ENCODE measurements at places on chromosomes 3 and 15. TPM values are rescaled to one million over a fixed set of nuclear protein-coding genes. Genes with fewer than 3 reads are reported as not detected.

FBXO22 gene
- polyA plus RNA-seq: 5.4 TPM

EOGT gene
- 21.5 TPM for polyA plus RNA-seq

REC114 gene
- not detected for polyA plus RNA-seq

CHL1 gene
- polyA plus RNA-seq: 3.4 TPM

UBAP1L gene
- polyA plus RNA-seq: 5.7 TPM

FBXW12 gene
- 0.07 TPM for polyA plus RNA-seq

PIERCE2 gene
- 6.5 TPM for polyA plus RNA-seq

CXCR6 gene
- polyA plus RNA-seq: 0.57 TPM

CMSS1 gene
- polyA plus RNA-seq: 75.6 TPM

DNA sequence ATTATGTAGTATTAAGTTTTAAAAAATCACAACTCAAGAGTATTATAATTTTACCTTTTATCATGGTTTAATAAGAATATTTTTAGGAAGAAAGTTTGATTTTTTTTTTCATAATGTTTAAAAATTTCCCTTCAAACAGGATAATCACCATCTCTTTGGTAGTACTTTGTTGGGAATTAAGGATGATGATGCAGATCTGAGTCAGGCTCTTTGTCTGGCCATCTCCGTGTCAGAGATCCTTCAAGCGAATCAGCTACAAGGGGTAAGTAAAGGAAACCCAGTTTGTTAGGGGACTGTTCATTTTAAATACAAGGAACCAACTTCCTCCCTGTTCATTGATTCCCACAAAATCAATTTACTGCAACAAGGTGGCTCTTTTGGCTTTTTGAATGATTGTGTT lies 36.8 kb upstream of the NIT2 start:
- H3K27ac ChIP-seq: no peak overlapping the region
- no peak for DNase-seq
- no peak overlapping the region for H3K4me3 ChIP-seq

DNA sequence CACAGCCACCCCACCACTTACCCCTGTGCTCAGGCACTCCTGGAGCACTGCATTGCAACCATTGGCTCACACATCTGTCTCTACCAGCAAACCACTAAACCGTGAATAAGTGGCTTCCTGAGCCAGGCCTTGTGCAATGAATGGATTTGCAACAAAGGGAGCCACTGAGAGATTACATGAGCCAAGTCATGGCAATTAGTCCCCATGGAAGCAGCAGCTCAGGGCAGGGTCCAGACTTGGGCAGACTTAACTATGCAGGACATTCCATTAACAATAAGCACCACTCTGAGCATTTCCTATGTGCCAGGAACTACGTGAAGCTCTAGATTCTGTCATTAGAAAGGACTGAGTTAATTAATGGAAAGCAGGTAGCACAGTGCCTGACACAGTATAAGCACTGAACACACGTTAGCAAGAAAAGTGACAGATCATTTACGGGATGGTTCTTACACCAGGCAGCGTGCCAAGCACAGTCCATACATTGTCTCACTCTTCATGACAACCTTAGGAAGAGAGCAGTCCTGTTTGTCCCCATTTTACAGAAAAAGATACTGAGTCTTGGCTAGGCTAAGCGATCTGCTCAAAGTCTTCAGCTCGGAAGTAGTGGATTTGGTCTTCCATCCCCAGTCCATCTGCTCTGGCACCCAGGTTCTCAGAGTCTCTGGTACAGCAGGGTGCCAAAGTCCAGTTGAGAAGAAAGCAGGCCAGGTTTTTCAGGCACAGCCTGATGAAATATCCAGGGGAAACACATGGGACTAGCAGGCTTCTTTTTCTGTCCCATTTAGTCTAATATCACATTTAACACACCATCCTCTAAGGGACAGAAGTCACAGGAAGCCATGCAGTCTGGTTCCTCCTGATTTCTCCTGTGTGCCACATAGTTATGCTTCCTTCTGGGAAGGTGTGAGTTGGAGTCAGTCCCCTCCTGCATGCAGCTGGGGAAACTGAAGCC lies 44.1 kb downstream of the LIPC start:
- H3K36me3 ChIP-seq: no peaks in the 10 kb centered on the region
- no peak for DNase-seq
- no peak overlapping the region for H3K27ac ChIP-seq
- H3K4me1 ChIP-seq: no peaks in the 10 kb centered on the region

- DNase-seq: no peak
- H3K27ac ChIP-seq: no peak overlapping the region
- no peak overlapping the region for H3K4me3 ChIP-seq
- H3K36me3 ChIP-seq: peaks cover 50% of the 10 kb centered on the region
Observed at GRCh38 chr3:66381626-66382025, 119.2 kb downstream of the LRIG1 start.

- no peaks in the 10 kb centered on the region for H3K4me1 ChIP-seq
- no peak overlapping the region for H3K4me3 ChIP-seq
- no peaks in the 10 kb centered on the region for H3K27me3 ChIP-seq
- H3K27ac ChIP-seq: no peak overlapping the region
- no peaks in the 10 kb centered on the region for H3K36me3 ChIP-seq
- no peak for DNase-seq
Observed at GRCh38 chr3:61946570-61947324, 385.4 kb downstream of the PTPRG start.

DNA sequence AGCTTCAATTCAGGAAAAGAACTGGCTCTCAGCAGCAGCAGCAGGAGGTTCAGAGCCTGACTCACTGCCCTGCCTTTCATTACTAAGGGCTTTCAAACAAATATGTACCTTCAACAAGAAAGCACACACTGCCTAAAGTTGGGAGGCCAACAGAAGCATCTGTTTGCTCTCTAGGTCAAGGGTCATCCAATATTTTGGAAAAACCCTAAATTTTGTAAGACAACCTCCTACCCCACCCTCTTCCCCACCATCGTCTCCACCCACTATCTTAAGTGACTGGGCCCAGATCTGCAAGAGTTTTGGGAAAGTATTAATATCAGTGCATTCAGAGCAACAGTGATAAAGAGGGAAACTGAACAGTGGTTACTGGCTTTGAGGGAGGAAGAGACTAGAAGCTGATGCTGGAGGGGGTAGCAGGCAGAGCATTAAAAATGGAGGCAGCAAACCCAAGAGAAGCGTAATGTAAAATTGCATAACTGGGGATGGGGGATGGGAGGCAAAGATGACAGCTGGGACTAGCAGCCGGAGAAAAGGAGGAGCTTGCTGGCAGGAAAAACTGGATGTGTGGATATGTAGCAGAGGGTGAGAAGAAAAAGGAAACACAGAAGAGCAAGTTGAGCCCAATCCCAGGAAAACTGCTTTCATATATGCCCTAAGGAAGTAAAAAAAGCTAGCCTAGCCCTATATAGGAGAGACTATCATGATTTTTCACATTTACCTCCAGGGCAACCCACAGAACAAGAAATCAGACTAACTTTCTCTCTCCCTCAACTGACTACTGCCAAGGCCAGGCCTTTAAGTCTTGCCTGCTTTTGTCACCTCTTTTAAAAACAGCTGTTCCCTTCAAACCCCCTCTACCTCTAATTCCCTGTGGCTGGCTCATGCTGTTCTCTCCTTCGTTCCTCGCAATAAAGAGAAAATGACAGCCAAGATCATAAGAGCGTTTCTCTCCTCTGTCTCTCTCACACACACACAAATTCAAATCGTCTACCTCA lies 31.4 kb downstream of the NPTN start:
- no peak overlapping the region for H3K4me3 ChIP-seq
- H3K27ac ChIP-seq: peak overlapping the region; percentile 8
- peaks cover 34% of the 10 kb centered on the region for H3K4me1 ChIP-seq
- no peaks in the 10 kb centered on the region for H3K27me3 ChIP-seq
- peak; percentile 76 for DNase-seq

- DNase-seq: no peak
- no peaks in the 10 kb centered on the region for H3K4me1 ChIP-seq
- H3K27me3 ChIP-seq: no peaks in the 10 kb centered on the region
- H3K36me3 ChIP-seq: no peaks in the 10 kb centered on the region
Observed at GRCh38 chr3:103056542-103056941, 621.7 kb downstream of the ZPLD1 start.

DNA sequence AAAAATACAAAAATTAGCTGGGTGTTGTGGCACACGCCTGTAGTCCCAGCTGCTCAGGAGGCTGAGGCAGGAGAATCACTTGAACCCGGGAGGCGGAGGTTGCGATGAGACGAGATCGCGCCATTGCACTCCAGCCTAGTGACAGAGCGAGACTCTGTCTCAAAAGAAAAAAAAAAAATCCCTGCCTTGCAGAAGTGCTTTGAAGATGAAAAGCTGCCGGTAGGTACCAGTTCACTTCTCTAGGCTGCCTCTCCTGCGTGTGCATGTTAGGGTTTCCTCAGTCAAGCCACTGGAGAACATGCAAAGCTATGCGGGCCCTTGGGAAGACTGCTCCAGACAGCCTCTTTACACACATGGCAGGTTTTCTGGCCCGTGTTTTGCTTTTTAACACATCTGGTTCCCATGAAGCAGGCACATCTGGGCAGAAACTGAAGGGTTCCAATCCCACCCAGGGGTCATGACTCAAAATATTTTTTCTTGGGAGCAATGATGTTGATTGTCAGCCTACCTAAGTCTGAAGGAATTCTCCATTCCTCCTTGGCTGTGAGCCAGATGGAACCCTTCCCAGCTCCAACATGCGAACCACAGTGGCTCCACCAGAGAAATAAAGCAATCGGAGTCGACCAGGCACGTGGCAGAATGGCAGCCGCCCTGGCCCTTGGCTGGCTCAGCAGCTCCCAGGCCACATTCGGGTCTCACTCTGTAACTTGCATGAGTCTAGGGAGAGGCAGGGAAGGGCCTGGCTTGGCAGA lies 29.6 kb downstream of the MGLL start:
- no peak for DNase-seq
- no peak overlapping the region for H3K27ac ChIP-seq
- H3K4me3 ChIP-seq: no peak overlapping the region

DNA sequence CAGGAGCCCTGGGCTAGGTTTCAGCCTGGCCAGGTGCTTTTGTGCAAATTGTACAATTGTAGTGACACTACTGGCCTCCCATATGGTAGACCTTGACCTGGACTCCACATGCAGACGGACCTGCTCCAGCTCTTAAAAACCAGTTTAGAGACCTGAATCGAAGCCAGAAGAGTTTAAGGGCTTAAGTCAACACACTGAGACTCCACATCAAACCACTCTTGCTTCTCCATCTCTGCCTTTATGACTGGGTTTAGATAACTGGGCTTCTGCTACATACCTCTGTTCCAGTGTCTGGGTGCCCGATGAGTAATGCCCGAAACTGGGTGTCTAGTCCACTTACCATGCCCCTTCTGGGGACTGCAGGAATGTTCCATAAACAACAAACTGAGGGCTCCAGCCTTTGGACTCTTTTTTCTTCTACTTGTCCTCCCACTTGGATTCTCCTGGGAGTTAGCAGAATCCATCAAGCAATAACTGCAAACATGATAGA lies 32.8 kb downstream of the TMEM212 start:
- H3K27ac ChIP-seq: peak overlapping the region; percentile 42
- DNase-seq: no peak
- H3K4me3 ChIP-seq: no peak overlapping the region

- peaks cover 17% of the 10 kb centered on the region for H3K4me1 ChIP-seq
- H3K36me3 ChIP-seq: no peaks in the 10 kb centered on the region
- DNase-seq: no peak
Observed at GRCh38 chr3:179676081-179676480, 23.2 kb downstream of the USP13 start.

DNA sequence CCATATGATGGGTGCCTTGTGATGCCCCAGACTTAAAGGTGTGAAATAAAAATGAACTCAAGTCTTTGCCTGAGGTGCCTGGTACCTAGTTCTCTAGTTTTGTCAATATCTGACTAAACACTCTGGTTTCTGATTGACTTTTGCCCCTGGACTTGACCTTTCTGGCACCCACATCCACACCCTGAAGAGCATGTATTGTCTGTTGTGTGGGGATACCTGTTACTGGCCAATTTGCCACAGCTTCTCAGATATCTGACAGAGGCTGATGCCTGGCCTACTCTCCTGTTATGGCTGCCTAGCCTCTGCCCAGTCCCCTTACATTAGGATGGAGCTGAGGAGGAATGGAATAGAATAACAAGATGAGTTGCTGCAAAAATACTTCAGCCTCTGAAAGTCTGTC lies 3.6 kb downstream of the ZBTB38 start:
- H3K4me1 ChIP-seq: peaks cover 40% of the 10 kb centered on the region
- no peaks in the 10 kb centered on the region for H3K27me3 ChIP-seq
- H3K4me3 ChIP-seq: no peak overlapping the region
- no peak for DNase-seq

DNA sequence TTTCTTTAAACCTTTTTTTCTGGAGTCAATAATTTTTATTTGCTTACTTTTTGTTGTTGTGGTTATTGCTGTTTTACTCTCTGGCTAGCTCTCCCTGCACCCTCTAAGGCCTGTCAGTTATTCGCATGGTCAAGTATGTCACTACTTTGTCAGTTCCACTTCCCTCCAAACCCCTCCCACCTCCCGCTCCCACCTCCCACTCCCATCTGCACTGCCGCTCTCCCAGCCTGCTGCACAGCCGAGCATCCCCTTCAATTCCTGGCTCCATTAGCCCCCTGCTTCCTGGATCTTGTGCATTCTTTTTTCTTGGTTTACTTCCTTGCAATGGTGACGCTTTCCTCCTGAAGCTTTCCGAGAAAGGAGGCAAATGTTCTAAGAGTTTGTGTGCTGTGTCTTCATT lies 218.0 kb downstream of the XXYLT1 start:
- H3K27me3 ChIP-seq: no peaks in the 10 kb centered on the region
- no peaks in the 10 kb centered on the region for H3K36me3 ChIP-seq
- H3K4me1 ChIP-seq: no peaks in the 10 kb centered on the region

Data from adrenal gland (tissue), 19 donors.